Spleen (tissue), 13 donors: ENCODE measurements at places on chromosomes 4 and X. TPM values are rescaled to one million over a fixed set of nuclear protein-coding genes. Genes with fewer than 3 reads are reported as not detected.
A peak's percentile ranks its signal among the peaks of the same experiment; 100 is the strongest.

GRCh38 chrX:10158279-10159144 is 1.7 kb downstream of the CLCN4 start:
- H3K36me3 ChIP-seq, result no peaks in the 10 kb centered on the region
- peak overlapping the region; percentile 81 for H3K27ac ChIP-seq
- peak; percentile 89 for DNase-seq
- H3K4me1 ChIP-seq, result no peaks in the 10 kb centered on the region

- H3K4me1 ChIP-seq, result no peaks in the 10 kb centered on the region
- H3K4me3 ChIP-seq, result no peak overlapping the region
- H3K36me3 ChIP-seq, result no peaks in the 10 kb centered on the region
- no peak for DNase-seq
- no peaks in the 10 kb centered on the region for H3K27me3 ChIP-seq
Measured at GRCh38 chr4:137422666-137423065, 109.6 kb downstream of the PCDH18 start.

- DNase-seq, result no peak
- H3K4me3 ChIP-seq, result no peak overlapping the region
- H3K36me3 ChIP-seq, result no peaks in the 10 kb centered on the region
- H3K27me3 ChIP-seq, result no peaks in the 10 kb centered on the region
- no peaks in the 10 kb centered on the region for H3K4me1 ChIP-seq
- no peak overlapping the region for H3K27ac ChIP-seq
Measured at GRCh38 chrX:139803224-139803623, 95.3 kb upstream of the MCF2 start.

GRCh38 chr4:182853731-182854330 is 63.4 kb downstream of the DCTD start:
- H3K4me1 ChIP-seq, result no peaks in the 10 kb centered on the region
- H3K4me3 ChIP-seq, result no peak overlapping the region
- no peaks in the 10 kb centered on the region for H3K36me3 ChIP-seq
- H3K27me3 ChIP-seq, result no peaks in the 10 kb centered on the region

- H3K4me3 ChIP-seq, result no peak overlapping the region
- no peaks in the 10 kb centered on the region for H3K36me3 ChIP-seq
- DNase-seq, result peak; percentile 76
- H3K27ac ChIP-seq, result peak overlapping the region; percentile 74
- no peaks in the 10 kb centered on the region for H3K4me1 ChIP-seq
Measured at GRCh38 chrX:42943051-42943974, 165.3 kb upstream of the PPP1R2C start.

GRCh38 chr4:2761035-2761923 is 5.1 kb upstream of the TNIP2 start:
- H3K36me3 ChIP-seq, result no peaks in the 10 kb centered on the region
- H3K4me3 ChIP-seq, result no peak overlapping the region
- H3K4me1 ChIP-seq, result peaks cover 7% of the 10 kb centered on the region
- H3K27ac ChIP-seq, result no peak overlapping the region
- H3K27me3 ChIP-seq, result no peaks in the 10 kb centered on the region

The GAGE12F gene
- not detected for total RNA-seq

DNA sequence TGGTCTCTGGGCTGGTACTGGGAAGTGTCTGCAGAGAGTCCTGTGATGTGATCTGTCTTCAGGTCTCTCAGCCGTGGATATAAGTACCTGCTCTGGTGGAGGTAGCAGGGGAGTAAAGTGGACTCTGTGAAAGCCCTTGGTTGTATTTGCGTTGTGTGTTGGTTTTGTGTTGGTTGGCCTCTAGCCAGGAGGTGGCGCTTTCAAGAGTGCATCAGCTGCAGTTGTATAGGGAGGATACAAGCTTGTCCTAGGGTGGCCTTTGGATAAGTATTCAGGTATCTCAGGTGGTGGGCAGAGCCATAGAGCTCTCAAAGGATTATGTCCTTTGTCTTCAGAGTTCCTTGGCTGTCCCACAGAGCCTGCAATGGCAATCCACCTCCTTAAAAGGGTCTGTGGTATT is 111.6 kb downstream of the MAGEB17 start:
- H3K36me3 ChIP-seq, result no peaks in the 10 kb centered on the region
- no peaks in the 10 kb centered on the region for H3K27me3 ChIP-seq
- H3K4me1 ChIP-seq, result no peaks in the 10 kb centered on the region
- H3K27ac ChIP-seq, result no peak overlapping the region
